ENCODE measurements at places on chromosomes 12 and 14.

DNA sequence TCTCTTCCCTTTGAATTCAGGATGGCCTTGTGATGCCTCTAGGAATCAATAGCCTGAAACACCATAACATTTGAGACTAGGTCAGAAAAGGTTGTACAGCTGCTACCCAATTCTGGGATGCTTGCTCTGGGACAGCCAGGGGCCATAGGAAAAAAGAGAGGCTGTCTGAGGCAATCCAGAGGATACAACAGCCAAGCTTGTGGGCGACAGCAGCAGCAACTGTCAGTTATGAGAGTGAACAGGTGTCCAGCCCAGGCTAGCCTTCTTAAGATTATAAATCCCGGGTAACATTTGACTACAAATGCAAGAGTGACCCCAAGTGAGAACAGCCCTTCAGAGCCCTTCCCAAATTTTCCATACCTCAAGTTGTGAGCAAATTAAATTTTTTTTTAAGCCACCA is 11.1 kb downstream of the DCN start:
- no peak for DNase-seq

GRCh38 chr12:40198601-40199000 is 26.2 kb upstream of the LRRK2 start:
- no peak for DNase-seq

GRCh38 chr14:72236629-72237028 is 304.4 kb downstream of the RGS6 start:
- no peak for DNase-seq

DNA sequence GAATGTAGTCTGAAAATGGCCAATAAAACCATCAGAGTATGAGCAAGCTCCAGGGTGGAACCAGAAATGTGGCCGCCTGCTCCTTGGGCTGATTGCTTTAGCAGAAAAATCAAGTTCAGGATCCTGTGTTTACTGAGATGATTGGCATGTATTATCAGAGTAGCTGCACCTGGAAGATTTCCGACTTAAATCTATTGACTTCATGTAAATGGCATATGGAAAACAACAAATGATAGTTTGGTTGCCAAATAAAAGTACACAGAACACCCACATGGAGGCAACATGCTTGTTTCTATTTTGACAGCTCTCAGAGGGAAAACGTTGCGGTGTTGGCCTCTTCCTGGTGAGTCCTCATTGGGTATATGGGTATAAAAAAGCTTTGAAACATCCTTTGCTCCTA is 31.3 kb downstream of the SOCS2 start:
- DNase-seq, result no peak

DNA sequence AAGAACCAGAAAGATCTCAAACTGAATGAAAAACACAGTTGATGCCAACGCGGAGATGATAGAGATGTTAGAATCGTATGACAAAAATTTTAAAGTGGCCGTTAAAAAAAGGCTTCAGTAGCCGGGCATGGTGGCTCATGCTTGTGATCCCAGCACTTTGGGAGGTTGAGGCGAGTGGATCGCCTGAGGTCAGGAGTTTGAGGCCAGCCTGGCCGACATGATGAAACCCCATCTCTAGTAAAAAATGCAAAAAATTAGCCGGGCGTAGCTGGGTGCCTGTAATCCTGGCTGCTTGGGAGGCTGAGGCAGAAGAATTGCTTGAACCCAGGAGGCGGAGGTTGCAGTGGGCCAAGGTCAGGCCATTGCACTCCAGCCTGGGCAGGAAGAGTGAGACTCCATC is 5.4 kb upstream of the ACVRL1 start:
- DNase-seq, result no peak

- DNase-seq, result no peak
These were observed at the start of gene HOTAIR for GRCh38 chr12:53974084-53975063. Gene HOTAIR (minus strand): TSS chr12:53974954.

GRCh38 chr14:68890173-68890931 is 88.8 kb downstream of the ACTN1 start:
- DNase-seq, result no peak

- DNase-seq, result no peak
These were observed 7.4 kb upstream of the HSPB8 start for GRCh38 chr12:119171291-119171690.
